H4 (cell line): ENCODE measurements at places on chromosomes 12 and 14.

DNA sequence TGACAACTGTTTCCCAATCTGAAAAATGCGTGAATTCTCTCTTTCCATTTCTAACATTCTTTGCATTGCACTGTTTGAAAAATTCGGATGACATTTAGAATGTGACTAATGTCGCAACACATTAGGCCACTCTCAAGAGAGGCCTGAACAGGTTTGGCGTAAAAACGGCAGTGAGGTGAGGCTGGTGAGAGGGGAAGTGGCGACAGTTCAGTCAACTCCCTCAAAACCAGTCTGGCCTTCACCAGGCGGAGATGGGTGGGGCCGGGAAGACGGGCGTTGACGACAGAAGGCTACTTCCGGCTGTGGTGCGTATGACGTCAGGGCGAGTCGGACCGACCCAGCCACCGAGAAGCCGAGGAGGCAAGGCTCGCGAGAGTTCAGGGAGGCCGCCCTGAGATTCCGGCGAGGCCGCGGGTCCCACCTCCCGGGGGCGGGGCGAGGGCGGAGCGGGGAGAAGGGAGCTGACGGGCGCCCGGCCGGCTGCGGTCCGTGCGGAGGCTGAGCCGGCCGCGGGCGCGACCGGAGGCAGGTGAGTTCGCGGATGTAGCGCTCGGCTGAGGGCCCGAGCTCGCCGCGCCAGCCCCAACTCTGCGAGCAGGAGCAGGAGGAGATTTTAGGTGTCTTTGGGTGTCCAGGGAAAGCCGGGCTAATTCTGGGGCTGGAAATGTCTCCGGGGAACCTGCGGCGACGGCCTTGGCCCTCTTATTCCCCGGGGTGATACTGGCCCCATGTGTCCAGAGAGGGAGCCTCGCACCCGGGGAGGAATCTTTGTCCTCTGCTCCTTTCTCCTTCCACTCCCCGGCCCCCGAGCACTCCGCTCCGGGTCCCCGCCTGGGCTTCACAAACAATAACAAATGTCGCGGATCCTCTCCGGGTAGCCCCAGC is at the start of gene STK38L:
STK38L (plus strand) TSS at position 483 of the 885 bp plus-strand sequence. CDS start 53,435 bp downstream, outside the sequence.
- DNase-seq, result peak; percentile 97

DNA sequence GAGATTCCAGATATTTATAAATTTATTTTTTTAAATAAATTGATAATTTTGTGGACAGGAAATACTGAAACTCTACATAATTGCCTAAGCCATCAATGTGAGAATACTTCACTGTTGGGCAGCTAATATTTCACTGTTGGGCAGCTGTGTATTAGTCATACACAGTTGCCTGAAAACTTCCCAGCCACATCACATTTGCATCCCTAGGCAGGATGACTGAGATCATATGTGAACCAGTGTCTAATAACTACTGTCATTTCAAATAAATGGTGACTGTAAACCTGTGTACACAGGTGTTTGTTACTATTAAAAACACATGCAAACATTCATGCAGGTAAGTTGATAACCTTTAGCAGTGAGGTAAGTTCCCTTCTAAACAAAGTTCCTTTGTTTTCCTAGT is 43.9 kb downstream of the TMTC3 start:
- DNase-seq, result no peak

GRCh38 chr14:22370084-22370847 is 218.8 kb downstream of the DAD1 start:
- peak; percentile 53 for DNase-seq

- no peak for DNase-seq
These were observed 37.0 kb upstream of the FRMD6 start for GRCh38 chr14:51614707-51615106.

DNA sequence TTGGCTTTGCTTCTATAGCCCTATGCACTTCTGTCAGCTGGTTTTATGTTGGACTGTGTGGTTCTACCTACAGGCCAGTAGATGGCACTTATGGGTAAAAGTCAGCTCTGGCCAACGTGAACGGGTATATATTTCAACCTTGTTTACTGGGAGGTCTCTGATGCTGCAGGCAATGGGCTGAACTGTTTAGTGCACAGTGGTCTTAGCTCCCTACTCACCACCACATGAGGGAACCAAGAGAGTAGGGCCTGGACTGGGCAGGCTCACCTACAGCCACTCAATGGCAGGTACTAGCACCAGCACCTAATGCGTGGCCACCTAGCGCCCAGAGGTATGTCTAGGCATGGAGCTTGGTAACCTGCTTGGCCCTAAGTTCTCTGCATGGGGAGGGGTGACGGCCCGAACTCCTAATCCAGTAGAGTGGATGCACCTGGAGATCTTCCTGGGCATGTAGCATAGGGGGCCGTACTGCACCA is 481.8 kb downstream of the TMEM117 start:
- DNase-seq, result peak; percentile 59

DNA sequence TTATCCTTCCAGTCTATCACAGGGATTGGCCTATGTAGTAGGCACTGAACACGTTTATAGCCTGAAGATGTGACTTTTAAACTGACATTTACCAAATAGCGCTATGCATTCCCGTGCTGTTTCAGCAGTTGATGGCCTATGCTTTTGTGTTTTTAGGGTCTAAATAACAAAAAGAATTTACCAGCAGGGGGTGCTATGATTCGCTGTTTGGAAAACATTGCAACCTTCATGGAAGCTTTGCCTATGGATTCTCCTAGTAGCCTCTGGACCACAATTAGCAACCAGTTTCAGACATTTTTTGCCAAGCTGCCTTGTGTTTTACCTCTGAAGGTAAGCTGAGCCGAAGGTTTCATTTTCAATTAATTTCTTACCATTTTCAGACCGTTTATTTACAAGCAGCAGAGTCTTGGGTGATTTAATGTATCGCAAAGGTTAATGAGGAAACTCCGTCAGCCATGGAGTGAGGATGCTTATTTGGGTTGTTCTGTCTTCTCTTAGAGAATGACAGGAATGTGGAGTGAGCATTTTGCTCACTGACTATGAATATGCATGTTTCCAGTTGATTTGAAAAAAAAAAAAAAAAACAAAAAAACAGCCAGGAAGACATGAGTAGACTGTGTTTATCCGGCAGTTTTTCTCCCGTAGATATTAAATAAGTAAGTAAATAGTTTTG is 133.1 kb downstream of the PRIMA1 start:
- peak; percentile 39 for DNase-seq

DNA sequence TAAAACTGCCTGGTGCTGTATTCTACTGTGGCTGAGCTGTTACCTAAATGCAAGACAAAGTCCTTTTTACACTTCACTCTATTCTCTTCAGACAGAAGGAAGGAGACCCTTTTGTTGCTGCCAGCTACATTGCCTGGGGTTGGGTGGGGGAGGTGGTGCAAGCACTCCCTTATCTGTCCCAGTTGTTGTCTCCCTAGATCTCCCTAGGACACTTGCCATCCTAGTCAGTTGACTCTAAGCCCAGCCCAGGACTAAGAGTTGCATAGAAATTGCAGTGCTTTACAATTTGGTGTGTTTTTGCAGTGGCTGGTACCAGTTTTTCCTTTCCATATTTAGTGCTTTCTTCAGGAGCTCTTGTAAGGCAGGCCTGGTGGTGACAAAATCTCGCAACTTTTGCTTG is 35.1 kb downstream of the SCYL2 start:
- no peak for DNase-seq

DNA sequence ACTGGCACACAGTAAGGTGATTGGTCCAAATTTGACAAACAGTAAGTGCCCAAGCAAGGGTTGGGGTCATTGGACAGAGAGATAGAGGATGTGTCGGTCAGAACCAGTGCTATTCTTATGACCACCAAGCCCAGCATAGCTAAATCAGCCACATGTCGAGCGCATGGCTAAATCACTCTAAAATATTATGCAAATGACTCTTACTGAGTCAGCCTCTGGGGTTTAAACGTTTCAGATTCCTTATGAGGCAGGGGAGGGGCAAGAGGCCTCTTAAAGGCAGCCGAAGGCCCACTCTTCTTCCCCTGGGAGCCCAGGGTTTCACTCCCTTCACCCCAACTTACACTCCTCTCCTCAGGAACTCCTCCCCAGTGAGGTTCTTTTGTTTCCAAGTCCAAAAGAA is 603 bp upstream of the ENDOU start:
- DNase-seq, result no peak
